ENCODE measurements at places on chromosomes 13 and 19.

GRCh38 chr13:110592665-110593064, 22.7 kb upstream of the NAXD start:
- DNase-seq = no peak

DNA sequence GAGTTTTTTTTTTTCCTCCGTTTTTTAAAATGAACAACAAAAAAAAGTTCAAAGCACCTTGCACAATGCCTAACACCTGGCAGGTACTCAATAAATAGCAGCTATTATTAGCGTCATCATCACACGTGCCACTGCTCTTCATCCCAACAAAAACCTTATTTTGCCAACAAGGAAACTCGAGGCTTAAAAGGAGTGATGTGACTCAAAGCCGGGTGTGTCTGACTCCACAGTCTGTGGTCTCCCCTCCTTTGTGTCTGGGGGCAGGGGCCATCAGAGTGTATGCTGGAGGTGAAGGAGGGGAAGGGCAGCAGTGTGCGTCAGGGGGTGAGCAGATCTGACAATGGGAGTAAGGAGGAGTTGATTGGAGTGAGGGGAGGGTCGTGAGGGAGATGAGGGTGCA, 34.1 kb upstream of the POU2F2 start:
- no peak for DNase-seq

GRCh38 chr19:46746281-46747057, at the start of gene STRN4:
Gene STRN4 (minus strand): TSS chr19:46746450. CDS start chr19:46746430, 20 bp downstream.
- peak; percentile 61 for DNase-seq

DNA sequence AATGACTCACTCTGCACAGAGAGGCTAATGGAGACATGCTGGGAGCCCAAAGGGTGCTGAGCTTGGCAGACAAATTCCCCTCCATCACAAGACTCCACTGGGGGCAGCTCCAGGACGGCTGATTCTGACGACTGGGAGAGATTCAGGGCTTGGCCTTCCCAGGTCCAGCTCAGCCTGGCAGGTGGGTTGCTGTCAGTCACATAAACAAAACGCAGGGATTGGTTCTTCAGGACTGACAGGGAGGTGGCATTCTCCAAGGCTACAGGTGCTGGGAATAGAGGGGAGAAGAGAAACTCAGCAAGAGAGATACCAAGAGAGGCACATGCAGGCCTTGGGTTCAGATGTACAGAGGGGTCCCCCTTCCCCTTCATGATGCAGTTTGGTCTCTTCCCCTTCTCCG, 10.7 kb upstream of the ZNF175 start:
- no peak for DNase-seq

DNA sequence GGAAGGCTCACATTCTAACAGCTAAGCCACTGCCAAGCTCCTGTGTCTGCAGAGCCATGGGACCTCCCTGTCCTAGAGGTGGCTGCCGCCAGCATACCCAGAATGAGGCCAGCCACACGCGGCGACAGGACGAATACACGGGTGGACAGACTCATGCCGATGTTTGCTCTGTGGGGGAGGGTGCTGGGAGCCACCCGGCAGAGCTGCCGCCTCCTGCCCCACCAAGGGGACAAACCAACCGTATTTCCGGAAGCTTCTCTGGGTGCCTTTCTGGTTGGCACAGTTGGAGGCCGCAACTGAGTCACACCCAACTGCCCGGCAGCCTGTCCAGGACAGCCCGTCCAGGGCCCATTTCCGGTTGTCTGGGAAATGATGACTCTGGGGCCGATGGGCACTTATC, 20.3 kb downstream of the C13orf46 start:
- no peak for DNase-seq

DNA sequence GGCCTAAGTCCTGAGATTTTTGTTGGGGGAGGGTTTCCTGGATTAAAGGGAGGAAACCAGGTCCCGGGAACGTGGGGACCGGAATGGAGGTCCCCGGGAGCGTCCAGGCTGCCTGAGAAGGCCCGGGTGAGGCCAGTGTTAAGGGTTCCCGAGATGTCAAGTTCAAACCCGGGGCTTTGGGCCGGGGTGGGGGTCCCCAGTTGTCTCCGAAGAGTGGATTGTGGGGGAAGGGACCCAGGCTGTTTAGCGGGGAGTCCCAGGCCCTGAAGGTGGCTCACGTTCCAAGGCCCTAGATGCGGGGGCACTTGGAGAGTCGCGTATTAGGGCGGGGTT, 262 bp downstream of the COX7A1 start:
- DNase-seq = no peak

- DNase-seq = no peak
These were observed 3.4 kb downstream of the PRR36 start for GRCh38 chr19:7870571-7871436.

DNA sequence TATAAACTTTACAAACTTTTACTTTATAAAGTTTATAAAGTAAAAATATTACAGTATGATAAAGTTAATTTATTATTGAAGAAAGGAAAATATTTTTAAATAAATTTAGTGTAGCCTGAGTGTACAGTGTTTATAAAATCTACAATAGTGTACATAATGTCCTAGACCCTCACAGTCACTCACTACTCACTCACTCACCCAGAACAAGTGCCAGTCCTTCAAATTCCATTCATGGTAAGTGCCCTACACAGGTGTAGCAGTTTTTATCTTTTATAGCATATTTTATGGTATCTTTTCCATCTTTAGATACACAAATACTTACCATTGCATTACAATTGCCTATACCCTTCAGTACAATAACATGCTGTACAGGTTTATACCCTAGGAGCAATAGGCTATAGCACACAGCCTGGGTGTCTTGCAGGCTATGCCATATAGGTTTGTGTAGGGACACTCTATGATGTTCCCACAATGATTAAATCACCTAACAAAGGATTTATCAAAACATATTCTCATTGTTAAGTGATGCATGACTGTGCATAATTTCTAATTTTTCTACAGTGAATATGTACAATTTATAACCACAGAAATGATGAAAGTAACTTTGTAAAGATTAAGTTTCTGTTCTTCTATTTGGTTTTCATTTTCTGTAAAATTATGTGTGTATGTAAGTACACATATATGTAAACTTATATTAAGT, 98.0 kb downstream of the SPRY2 start:
- no peak for DNase-seq

DNA sequence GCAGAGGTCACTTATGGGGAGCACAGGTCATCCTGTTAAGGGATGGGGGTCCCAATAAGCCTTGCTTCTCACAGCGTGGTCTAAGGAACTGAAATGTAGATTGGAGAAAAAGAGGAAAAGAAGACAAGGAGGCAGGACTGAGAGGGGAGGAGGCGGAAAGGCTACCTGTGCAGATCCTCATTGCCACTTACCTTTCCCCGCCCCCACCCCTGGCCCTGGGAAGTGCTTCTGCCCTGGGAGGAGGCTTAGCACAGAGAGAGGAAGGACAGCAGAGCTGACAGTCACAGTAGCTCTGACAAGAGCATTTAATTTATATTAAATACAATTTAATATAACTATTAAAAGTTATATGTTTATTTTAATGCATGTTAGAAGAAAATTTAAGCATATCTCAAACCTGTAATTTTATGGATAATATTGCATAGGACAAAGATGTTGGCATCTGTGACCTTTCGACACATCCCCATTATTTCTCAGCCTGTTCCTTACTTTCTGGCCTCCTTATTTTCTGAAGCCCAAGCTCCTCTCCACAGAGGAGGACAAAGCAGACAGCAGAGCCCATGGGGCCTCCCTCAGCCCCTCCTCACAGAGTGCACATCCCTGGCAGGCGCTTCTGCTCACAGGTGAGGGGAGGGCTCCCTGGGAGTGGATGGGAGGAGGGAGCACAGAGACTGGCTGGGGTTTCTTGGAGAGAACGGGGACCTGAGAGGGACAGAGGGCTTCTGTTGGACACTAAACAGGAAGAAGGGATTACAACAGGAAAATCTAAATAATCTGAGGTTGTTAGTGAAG, 23.4 kb downstream of the CEACAM21 start:
- no peak for DNase-seq

DNA sequence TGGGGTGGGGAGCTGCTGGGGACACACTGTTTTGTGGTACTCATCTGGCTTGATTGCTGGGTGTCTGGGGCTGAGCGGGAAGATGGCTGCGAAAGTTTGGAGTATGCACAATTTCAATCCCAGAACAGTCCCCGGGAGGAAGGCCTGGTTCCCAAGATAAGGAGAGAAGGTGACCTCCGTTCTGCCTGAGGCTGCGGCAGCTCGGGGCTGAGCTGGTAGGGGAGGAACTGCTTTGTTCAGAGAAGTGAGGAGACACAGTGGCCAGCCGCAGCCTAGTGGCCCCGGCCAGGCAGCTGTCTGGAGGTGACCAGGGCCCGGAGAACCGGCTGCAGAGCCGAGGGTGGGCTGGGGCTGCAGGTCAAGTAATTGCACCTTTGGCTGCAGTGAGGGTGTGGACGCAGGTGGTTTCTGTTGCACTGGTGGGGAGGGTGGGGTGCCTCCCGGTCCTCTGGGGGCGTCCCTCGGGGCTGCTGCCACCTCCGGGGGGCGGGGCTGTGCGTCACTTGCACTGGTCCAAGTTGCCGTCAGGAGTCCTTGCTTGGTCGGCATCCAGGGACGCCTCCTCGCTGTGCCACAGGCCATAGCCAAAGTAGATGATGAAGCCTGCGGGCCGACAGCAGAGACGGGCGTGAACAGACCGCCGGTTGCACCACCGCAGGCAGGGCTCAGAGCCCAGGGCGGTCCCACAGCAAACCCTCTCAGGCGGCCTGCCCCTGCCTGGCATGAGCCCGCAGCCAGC, 81.3 kb downstream of the SLC7A1 start:
- DNase-seq = no peak

DNA sequence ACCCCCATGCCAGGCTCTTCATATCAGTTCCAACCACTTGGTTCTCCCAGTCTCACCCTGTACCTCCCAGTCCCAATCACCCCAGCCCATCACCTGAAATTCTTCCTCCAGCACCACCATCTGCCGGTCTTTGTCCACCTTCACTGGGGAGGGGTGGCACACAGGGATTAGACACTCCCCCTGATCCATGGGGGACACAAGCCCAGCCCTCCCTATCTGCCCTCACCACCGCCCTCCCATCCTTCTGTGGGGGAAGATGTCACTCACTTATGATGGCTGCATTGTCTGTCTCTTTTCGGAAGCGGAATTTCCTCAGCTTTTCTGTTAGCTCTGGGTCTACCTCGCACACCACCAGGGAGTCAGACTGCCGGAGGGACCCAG, 685 bp downstream of the GMFG start:
- no peak for DNase-seq

DNA sequence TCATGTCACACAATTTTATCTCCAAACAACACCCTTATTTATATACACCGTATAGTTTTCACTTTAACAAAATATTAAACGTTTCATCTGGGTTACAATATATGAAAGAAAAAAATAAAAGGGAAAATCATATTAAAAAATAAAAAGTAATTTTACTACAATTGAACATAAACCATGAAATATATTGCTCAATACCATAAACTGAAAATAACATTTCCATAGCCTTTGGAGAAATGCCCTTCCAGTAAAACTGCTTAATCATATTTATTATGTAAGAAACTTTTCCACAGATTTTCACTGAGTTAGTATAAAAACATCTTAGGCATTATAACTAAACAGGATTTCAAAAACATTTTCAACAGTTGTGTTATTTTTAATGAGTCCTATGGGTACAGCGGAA, 1.5 kb upstream of the ZNF347 start:
- no peak for DNase-seq

GRCh38 chr19:55703790-55704215, 28.8 kb downstream of the EPN1 start:
- no peak for DNase-seq

- no peak for DNase-seq
These were observed 122.3 kb upstream of the ZNF536 start for GRCh38 chr19:30249911-30250310.

Measured in mesothelial cell of epicardium (in vitro differentiated cells).